NCI-H1105 treated with DMSO at 0.1 percent for 48 hours (cell line): ENCODE measurements at places on chromosomes 13 and 19.

DNA sequence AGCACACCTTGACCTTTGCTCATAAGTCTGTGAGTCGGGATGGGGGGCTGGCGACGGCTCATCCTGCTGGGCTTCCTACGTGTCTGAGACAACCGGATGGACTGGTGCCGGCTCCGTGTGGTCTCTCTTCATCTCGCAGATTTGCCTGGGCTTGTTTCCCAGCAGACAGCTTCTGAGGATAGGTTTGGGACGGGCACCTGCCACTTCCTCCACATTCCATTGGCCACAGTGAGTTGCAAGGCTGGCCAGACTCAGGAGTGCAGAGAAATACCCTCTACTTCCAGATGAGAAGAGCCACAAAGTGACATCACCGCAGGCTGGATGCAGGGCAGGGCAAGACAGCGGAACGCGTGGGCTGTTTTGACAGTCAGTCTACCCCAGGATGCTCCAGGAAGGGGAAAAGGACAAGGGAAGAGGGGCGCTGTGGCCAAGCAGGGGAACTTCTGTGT, 48.1 kb downstream of the IRS2 start:
- no peak for DNase-seq

- no peak for DNase-seq
Measured at GRCh38 chr13:50276550-50276949, 261.3 kb downstream of the KCNRG start.

GRCh38 chr13:77907666-77908341, 10.8 kb downstream of the EDNRB start:
- DNase-seq, result no peak

DNA sequence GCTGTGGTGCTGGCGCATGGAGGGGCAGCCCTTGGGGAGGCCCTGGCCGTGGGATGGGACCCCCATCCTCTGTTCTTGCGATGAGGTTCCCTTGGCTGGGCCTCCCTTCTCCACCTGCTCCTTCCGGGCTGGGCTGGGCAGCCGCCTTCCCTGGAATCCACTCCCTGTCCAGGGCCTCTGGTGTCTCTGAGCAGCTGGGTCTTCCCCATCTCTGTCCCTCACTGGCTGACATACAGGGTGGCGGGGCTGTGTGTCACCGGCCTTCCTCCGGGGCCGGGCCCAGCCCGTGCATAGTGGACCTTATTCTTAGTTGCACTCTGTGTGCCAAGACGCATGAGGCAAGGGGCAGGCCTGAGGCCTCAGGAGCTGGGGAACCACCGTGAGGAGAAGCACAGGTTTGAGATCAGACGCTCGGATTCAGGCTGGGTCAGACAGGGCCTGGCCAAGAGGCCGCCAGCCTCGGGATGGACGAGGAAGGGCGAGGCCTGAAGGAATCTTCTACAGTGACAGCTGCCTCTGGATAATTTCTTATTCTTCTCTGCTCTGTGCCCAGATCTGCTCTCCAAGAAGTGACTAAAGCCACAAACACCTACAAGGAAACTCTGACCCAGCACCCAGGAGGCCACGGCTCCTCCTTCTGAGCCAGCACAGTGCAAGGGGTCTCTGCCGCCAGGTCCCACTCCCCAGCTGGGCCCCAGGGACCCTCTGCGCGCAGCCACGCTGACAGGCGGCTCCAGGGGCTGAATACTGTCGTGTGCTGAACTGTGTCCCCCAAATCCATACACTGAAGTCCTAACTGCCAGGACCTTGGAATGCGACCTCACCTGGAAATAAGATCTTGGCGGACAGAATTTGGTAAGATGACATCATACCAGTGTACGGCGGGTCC, 11.0 kb downstream of the SGTA start:
- DNase-seq, result no peak

- no peak for DNase-seq
Measured at GRCh38 chr19:1252821-1253513, 4.6 kb downstream of the MIDN start.

GRCh38 chr13:29901710-29902631, 51.6 kb upstream of the UBL3 start:
- DNase-seq, result peak; percentile 48

GRCh38 chr19:5143471-5144411, 174.8 kb downstream of the KDM4B start:
- DNase-seq, result no peak

DNA sequence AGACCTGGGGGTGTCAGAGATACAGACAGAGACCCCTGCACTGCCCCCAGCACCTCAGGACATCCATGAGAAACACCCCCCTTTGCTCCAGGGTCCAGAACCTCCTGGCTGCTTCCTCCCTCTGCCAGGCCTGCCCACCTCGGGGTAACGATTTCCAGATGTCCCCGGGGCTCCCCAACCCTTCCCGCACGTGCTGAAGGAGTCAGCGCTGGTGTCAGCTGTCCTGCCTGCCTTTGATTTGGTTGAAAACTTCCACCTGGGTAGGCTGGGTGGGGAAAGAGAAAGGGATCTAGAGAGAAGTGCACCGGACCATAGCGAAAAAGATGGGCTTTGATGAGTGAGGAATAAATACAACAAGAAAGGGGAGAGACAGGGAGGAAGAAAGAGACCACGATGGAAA, 1.5 kb upstream of the CGB7 start:
- no peak for DNase-seq

GRCh38 chr13:46039411-46040182, 12.9 kb downstream of the ZC3H13 start:
- DNase-seq, result no peak

DNA sequence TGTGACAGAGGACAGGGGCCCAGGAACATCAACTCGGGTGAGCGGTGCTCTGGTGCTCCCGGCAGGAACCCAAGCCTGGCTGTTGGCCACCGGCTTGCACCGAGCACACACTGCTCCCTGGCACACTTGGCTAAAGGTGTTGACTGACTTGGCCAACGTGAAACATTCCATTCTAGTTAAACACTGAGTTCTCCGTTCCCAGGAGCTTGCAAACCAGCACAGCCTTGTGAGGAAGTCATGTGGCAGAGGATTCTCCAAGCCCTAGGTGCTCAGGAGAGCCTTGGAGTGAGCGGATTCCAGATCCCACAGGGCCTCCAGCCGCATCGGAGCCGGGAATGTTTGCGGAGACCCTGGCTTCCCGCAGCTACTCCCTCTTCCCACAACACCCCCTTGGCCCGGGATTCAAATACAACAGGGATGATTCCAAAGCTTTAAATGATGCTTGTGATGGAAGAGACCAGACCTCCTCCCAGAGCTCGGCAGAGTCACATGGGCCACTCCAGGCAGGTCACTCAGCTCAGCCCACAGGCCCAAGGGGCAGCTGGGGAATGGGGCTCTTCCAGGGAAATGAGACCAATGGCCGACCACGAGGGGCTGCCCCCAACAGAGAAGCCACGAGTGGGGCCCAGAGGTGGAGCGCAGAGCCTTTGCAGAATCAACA, 2.9 kb downstream of the C13orf46 start:
- DNase-seq, result no peak

DNA sequence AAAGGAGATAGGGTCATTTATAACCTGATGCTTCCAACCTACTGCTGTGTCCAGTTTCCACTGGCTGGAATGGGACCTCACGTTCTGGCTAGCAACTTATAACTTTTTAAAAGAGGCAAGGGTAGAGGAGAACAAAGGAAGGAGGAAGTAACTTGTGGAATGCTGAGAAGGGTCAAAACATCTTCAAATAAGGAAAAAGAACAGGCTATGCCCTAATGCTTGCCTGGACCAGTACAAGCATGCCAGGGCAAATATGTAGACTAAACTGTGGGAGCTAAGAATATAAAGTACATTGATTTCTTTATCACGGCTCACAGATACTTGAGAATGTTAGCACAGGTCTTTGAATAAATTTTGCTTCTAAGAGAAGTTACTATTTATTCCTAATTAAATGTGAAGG, 1.5 kb upstream of the ZNF561 start:
- DNase-seq, result no peak

DNA sequence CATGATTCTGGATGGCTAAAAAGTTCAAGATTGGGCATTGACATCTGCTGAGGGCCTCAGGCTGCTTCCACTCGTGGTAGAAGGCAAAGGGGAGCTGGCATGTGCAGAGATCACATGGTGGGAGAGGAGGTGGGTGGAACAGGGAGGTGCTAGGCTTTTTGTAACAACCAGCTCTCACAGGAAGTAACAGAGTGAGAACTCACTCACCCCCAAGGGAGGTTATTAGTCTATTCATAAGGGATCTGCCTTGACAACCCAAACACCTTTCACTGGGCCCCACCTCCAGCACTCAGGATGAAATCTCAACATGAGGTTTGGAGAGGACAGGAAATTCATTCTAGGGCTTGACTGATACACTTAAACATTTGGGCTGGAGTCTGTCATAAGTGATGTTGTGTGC, 197.7 kb upstream of the RNF113B start:
- no peak for DNase-seq

- peak; percentile 12 for DNase-seq
Measured at GRCh38 chr19:33797802-33798671, 1.4 kb downstream of the KCTD15 start.

GRCh38 chr13:21075011-21075378, 13.6 kb upstream of the LATS2 start:
- no peak for DNase-seq

DNA sequence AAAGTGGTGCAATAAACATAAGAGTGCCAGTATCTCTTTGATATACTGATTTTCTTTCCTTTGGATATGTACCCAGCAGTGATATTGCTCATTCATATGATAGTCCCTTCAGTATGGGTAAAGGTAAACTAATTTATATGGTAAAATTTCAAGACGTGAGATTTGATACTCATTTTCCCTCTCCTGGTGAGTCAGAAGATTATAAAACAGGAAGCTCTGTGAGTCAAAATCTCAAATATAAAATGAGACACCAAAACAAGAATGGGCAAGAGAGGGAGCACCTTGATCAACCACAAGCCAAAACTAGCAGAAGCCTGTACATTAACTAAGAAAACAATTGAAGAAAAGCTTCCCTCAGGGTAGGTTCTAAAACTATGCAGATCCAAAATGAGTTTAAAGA, 216.3 kb downstream of the SLITRK6 start:
- no peak for DNase-seq

DNA sequence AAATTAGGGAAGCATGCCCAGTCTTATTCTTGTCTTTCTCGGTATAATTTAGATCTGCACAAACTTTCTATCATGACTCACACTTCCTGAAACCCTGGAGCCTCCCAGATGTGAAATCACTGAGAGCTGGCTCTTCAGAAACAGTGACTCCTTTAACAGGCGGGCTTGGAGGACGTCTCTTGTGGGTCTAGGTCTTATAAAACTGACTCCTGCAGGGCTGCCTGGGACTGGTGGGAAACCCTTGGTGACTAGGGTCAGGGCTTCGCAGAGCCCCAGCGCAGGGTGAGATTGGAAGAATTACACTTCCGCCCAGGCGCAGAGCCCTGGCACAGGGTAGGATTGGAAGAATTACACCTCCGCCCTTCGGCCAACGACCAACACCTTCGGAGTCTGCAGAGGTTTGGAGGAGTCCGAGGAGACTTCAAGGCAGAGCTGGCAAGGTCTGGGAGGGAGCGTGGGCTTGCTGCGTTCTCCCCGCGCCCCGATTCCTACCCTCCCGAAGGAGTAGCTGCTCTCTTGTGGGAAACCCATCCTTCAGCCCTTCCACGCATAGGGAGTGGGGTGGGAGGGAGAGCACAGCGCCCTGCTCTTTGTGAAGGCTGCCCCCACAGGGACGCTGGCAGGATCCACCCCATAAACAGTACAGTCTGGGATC, 43.4 kb upstream of the MAP3K10 start:
- DNase-seq, result no peak

DNA sequence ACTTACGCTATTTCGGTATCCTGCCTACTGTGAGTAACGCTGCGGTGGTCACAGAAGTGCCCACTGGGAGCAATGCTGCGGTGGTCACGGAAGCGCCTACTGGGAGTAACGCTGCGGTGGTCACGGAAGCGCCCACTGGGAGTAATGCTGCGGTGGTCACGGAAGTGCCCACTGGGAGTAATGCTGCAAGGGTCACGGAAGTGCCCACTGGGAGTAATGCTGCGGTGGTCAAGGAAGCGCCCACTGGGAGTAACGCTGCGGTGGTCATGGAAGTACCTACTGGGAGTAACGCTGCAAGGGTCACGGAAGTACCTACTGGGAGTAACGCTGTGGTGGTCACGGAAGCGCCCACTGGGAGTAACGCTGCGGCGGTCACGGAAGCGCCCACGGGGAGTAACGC, 52.1 kb upstream of the SOX1 start:
- no peak for DNase-seq

- DNase-seq, result no peak
Measured at GRCh38 chr13:21240586-21240985, 64.1 kb downstream of the MRPL57 start.

DNA sequence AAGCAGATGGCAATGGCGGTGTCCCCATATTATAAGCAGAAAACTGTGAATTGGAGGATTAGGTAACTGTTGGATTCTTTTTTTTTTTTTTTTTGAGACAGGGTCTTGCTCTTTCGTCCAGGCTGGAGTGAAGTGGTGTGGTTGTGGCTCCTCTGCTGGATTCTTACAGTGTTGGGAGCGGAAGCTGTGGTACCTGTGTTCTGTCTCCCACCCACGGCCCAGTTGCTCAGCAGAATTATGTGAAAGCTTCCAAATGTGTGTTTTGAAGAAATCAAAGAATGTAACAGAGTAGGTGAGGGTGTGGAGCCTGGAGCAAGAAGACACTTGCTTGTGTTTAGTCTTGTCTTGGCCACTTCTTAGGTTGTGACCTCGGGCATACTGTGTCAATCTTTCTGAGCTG, 295.6 kb downstream of the SHISA2 start:
- no peak for DNase-seq

GRCh38 chr13:80361883-80362327, 21.0 kb upstream of the SPRY2 start:
- DNase-seq, result no peak

- no peak for DNase-seq
Measured at GRCh38 chr19:46845959-46846459, 4.6 kb downstream of the AP2S1 start.

DNA sequence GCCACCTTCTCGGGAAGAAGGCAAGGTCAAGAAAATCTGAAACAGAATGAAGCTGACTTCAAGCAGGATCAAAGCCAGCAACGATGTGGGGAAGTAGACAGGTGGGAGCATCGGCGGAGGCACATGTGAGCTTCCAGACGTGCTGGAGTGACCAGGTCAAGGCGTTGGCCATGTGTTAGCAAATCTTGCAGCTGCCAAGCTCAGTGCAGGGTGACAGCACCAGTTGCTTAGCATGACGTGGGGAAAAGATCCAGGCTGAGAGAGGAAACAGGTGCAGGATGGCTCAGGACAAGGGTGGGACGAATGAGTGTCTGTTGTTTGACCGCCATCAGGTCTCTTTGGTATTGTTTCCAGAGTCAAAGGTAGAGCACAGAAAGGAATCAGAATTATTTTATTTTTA, 92.3 kb downstream of the TNFSF13B start:
- no peak for DNase-seq

DNA sequence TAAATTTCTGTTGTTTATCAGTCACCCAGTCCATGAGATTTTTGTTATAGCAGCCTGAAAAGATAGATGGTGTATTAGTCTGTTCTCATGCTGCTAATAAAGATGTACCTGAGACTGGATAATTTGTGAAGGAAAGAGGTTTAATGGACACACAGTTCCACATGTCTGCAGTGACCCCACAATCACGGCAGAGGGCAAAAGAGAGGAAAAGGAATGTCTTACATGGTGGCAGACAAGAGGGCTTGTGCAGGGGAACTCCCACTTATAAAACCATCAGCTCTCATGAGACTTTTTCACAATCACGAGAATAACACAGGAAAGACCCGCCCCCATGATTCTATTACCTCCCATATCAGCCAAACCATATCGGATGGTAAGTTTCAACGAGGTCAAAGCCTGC, 309.2 kb downstream of the LIG4 start:
- DNase-seq, result no peak

- no peak for DNase-seq
Measured at GRCh38 chr13:22505489-22505888, 675.3 kb upstream of the SGCG start.

GRCh38 chr13:33245505-33246158, 39.9 kb downstream of the STARD13 start:
- no peak for DNase-seq
